ENCODE measurements at places on chromosomes 2 and 18.

DNA sequence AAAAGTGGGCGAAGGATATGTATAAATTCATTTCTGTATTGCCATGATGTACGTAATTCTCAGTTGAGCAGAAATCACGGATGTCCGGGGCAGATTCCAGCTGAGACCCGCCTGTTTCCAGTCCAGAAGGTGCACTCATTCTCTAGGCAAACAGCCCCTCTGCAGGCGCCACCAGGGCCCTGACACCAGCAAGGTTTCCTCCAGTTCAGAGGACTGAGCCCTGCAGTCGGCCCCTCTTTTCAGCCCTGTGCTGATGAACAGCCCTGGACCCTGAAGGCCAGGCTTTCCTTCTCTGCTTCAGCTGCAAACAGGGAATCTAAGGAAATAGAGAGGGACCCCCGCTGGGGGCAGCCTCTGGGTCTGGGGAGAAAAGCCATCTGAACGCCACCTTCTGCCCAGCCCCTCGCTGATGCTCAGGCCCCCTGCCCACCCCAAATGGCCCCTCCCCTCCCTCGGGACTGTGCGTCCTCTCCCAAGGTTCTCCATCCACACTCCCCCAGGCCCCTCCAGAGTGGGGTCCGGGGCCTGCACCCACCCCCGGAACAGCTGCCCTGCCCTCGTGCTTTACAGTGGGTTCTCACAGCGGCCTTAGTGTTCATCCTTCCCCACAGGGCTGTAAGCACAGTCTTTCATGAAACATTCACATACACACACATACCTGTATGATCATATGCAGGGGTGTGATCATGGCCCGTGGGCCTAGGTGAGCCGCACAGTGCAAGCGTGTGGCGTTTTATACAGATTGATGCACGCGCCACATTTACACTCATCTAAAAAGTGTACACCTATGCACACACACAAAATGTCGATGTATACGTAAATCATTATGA is 12.1 kb downstream of the COPS9 start:
- no peak for DNase-seq

GRCh38 chr2:237596520-237597195 is 6.1 kb upstream of the RAB17 start:
- no peak for DNase-seq

DNA sequence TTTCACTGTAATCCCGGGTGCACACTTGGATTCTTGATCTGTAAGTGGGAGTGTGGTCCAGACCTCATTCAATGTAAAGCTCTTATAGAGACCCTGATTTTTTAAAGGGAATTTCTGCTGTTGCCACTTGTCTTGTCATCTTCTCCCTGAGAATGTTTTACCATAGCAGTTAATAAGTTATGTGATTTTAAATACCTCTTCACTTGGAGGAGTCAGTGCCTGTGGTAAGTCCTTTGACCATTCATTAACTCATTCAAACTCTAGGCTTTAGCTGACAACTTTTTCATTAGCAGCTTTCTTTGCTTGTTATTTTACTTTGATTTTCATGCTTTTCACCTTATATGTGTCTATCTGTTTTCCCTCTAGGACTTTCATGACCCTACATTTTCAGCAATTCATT is 51.3 kb downstream of the FMNL2 start:
- no peak for DNase-seq

GRCh38 chr2:21972586-21972985 is 848.8 kb downstream of the TDRD15 start:
- no peak for DNase-seq

DNA sequence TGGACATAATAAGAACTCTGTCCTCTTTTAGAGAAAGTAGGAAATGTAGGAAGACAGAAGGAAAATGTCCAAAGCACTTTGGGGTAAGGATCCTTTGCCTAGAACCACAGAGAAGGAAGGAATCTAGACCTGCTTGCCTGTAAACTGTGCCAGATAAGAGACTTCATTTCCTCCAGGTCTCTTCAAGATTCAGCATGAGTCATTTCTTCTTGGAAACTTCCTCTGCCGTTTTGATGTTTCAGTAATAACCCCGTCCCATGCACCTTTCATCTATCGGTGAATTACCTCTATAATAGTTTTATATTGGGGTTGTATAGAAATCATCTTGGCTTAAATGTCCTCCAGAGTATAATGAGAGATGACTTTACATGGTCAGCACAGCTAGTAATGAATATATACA is 63.2 kb upstream of the LRATD1 start:
- no peak for DNase-seq

GRCh38 chr2:174449033-174449432 is 37.8 kb downstream of the GPR155 start:
- DNase-seq = no peak

GRCh38 chr2:70705160-70705850 is 62.7 kb downstream of the ADD2 start:
- no peak for DNase-seq

GRCh38 chr2:143329288-143329687 is 200.1 kb downstream of the ARHGAP15 start:
- DNase-seq = no peak

DNA sequence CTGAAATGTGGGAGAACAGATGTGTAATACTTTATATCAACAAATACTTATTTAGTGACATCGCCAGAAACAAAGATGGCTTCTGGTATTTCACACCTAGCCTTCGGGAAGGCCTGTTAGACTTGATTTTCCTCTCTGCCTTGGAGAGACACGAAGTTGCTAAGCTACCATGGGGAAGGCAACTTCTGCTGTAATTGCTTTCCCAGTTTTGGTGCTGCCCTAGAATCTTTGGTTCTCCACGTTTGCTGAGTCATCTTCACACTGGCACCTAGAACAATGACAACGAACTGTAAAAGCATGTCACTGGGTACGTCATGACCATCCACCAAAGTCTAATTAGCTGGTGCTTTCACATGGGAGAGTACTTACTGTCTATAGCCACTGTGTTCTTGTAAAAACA is 58.7 kb upstream of the ACTR3 start:
- DNase-seq = no peak

GRCh38 chr2:8670580-8670979 is 11.3 kb upstream of the ID2 start:
- no peak for DNase-seq

- DNase-seq = no peak
Observed at GRCh38 chr2:230939691-230940470, 14.8 kb upstream of the GPR55 start.

- no peak for DNase-seq
Observed at GRCh38 chr2:202112041-202112440, 39.0 kb downstream of the KIAA2012 start.

GRCh38 chr18:48780913-48781162 is 169.9 kb downstream of the SMAD7 start:
- no peak for DNase-seq

- DNase-seq = no peak
Observed at GRCh38 chr18:767084-767882, 44.8 kb downstream of the YES1 start.

DNA sequence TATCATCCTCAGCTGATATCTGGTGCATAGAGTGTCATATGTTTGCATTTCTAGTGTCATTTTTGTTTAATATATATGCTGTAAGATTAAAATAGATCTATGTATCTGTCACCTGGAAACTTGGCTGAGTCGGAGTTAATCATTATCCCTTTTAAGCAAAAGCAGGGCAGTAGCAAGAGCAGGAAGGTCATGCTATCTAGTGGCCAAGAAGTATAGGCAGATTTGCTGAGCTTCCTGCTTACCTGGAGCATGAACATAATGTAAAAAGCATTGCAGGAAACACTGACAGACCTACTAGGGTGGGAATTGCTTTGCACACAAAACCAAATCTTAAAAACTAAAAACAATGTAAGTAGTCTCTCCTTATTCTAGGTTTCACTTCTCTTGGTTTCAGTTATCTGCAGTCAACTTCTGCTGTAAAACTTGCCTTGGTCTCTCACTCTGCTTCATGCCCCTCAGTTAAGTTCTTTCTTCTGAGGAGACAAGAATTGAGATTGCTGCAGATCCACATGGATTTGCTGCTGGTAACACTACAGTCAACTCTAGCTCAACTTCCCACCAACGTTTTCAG is 295.3 kb downstream of the CDH7 start:
- no peak for DNase-seq

DNA sequence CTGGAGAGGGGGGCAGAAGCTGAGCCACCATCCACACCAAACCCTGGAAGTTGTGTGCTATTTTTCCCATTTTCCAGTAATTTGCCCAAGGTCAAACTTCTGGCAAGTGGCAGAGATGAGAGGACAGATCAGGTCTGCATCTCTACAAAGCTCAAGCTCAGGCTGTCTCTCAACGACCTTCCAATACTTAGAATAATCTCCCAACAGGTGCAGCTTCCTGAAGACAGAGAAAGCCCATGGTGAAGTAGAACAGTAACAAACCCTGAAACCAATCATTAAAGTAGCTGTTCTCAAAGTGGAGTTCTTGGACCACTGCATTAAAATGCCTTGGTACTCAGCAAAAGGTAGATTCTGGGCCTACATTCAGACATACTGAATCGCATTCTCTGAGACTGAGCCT is 37.6 kb downstream of the TMEM131 start:
- DNase-seq = no peak

DNA sequence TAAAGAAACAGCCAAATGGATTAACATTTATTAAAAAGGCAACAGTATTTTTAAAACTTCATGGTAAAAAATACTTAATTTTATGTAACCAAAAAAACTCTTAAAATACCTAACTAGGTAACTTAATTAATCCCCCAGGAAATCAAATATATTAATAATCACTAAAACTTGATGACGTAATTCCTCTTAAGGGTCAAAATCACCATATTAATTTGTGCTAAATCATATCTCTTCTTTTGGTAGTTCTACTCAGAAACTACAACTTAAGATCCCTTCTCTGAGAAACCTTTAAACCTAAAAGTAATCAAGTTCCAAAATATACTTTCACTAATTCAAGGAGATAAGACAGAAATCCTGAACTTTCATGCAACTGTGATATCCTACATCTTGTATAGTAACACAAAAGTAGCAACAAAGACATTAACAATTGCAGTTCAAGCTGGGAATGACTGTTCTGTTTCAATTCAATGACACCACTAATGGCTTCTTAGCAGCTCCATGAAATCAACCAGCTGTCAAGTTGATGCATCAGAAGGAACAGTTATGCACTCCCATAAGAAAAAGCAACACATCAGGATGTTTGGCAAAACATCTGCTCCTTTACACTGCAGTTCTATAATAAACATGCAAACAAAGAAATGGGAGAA is 4.0 kb downstream of the BAZ2B start:
- no peak for DNase-seq

GRCh38 chr18:62938006-62938405 is 222.7 kb downstream of the PHLPP1 start:
- DNase-seq = no peak

GRCh38 chr2:58614219-58614618 is 373.1 kb upstream of the FANCL start:
- DNase-seq = no peak

- DNase-seq = no peak
Observed at GRCh38 chr2:132975193-132976105, 305.4 kb upstream of the LYPD1 start.

DNA sequence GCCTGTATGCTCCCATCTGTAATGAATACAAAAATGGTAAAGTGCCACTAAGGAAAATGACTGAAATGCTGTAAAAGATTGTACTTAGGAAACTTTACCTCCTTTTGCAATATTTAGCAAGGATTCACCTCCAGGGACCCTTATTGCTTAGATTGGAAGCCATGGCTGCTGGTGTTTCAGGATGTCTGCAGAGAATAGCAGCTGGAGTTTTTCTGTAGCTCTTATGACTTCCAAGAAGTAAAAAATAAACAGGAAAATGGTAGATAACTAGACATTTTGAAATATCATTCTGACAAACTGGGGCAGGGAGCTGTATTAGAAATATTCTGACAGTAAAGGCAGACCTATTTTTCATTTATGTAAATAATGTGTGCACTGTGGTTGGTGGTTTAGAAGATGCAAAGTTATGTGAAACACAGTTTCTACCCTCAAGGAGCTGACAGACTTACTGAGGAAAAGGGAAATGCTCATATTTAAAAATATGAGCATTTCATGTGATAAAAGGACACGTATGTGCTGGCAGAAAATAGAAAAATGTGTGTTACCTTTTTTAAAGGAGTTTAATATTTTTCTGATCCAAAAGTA is 224.9 kb upstream of the BOD1L2 start:
- DNase-seq = no peak

DNA sequence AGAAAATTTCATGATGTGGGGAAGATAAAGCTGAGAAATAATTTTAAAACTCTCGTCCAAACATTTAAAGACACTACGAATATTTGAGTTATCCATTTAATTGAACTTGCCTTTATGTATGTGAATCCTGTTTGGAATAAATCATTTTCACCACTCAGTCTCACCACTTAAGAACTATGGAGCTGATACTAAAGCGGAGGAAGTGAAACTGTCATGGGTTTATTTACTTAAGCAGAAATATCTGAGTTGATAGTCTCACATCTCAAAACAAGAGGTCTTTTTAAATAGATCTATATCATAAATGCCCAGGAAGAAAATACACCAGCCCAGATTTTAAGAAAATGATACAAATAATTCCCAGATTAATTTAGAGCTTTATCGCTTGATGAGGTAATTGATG is 532.4 kb downstream of the ZNF804A start:
- no peak for DNase-seq

DNA sequence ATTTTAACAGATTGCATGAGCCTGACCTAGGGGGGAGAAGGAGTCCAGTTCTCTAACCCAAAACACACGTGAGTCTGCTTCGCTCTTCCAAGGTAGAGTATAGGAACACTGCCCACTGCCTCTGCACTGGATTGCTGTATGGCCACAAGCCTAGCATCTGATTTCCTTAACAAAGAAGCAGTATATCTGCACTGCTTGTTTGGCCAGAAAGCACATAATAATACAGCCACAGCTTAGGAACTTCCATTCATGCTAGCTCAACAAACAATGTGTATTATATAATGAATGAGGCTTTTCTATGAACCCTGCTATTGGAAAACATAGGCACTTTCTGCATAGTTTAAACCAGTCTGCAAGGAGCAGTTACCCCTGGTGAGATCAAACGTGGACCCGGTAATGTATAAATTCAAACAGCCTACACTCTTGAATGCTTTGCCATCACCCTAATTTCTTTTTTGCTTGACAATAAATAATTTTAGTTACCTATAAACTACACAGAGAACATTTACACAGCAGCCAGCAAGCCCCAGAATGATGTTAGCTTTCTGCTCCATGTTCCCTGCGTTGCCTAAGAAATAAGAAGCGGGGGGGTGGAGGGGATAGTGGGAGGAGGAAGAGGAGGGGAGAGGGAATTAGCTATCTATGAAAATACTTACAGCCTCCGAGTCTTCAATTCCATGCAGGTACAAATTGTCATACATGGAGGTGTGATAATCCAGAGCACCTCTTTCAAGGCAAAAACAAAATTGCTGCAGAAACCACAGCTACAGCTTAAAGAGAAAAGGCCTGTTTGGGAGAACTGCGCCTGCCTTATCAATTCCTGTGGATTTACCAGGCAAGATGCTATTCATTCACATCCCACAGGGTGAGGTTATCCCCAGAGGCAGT is 125.6 kb downstream of the CACNB4 start:
- DNase-seq = no peak

GRCh38 chr2:238090887-238091286 is 9.3 kb upstream of the ESPNL start:
- DNase-seq = no peak

GRCh38 chr2:181235683-181236459 is 221.3 kb upstream of the ITGA4 start:
- DNase-seq = no peak

GRCh38 chr2:83071914-83072313 is 1387.2 kb downstream of the SUCLG1 start:
- no peak for DNase-seq

Measured in breast epithelium (tissue), 4 donors.